ENCODE measurements at places on chromosomes 4 and X. TPM values are rescaled to one million over a fixed set of nuclear protein-coding genes. Genes with fewer than 3 reads are reported as not detected.

Gene TLR10
- total RNA-seq = not detected

Gene GLRB
- 12.6 TPM for total RNA-seq

Gene NDUFA1
- total RNA-seq = 77.5 TPM

Gene GUCY1B1
- total RNA-seq = 20.5 TPM

Gene ASMT
- total RNA-seq = not detected

Gene AFF2
- total RNA-seq = 11.8 TPM

Gene GABRE
- total RNA-seq = 1.0 TPM

Gene DCLK2
- total RNA-seq = 20.0 TPM

DNA sequence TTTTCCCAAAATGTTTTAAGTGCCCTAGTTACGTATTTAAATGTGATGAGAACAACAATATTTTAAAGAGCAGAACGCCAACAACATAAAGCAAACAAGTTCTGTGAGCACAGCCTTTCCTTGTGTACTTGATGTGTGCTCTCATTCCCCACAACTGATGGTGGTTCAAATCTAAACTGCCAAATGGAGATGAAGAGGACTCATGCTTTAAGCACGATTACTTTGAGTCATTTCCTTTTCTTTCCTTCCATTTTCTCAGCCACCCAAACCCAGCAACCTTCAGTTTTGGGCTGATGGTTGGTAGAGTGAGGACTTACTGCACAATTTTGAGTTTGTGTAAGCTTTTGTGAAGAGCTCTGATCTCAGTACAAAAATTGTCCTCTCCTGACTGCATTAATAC, 1.7 kb downstream of the NSD2 start:
- no peak for DNase-seq

DNA sequence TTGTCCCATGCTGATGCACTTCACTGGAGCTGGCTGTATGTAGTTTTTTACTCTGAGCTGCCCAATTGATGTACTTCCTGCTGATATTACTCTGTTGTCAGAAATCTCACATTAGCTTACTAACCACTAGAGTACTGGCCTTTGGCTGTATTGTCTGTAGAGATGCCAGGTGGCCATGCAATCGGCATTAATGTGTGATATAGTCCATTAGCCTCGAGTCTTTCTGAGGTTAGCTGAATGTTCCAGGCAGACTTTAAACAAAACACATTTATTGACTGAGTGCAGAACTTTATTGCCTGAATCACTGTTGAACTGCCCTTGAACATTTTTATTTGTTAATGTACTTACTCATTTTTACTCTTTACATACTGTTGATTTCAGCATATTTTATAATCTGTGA, 335.2 kb downstream of the PCDH10 start:
- no peak for DNase-seq

GRCh38 chr4:10104211-10104990, 12.2 kb downstream of the WDR1 start:
- DNase-seq = no peak

GRCh38 chrX:97401586-97402136, 518.0 kb downstream of the RPA4 start:
- DNase-seq = no peak

DNA sequence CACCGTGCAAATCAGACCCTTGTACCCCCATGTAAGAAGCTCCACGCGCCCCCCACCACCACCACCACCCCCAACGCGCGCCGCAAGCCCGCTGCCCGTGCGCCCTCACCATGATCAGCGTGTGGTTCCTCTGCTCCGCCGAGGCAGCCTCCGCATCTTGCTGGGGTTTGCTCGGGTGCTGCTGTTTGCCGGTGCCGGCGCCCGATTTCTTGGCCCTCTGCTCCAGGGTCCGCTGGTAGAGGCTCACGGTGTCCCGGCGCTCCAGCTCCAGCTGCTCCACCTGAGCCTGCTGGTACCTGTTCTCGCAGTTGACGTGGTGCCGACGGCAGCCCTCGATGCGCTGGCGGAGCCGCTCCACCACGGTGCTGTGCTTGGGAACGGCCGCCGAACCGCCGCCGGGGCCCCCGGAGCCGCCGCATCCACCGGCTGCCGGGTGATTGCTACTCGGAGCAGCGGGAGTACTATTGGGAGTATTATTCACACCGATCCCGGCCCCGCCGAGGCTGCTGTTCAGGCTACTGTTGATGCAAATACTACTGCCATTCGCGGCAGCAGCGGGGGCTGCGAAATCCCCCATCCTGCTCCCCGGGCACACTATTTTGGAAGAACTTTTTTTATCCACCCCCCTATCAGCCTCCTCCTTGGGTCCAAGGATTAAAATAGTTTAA, 1.1 kb downstream of the MAML3 start:
- peak; percentile 88 for DNase-seq

GRCh38 chrX:150849996-150850720, 48.3 kb downstream of the CD99L2 start:
- DNase-seq = no peak

DNA sequence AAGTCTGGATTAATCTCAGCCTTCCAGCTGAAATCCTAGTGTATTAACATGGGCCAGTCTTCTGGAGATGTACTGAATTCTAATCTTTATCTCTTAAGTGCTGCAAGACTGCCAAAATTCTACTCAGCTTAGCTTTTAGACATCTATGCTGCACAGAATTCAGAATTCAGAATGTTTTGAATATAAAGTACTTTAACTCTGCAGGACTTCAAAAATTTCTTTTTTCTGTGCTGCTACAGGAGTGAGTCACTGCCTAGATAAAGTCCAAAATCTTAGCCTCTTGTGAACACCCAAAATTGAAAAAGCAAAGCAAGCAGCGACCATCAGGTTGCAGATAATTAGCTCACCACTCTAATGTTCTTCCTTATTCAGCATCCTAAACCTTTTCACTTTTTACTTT, 1092.6 kb upstream of the PCDH10 start:
- no peak for DNase-seq

GRCh38 chr4:24794916-24795665, at the start of gene SOD3:
SOD3 (plus strand) TSS chr4:24795573; CDS start chr4:24799522, 3,949 bp downstream.
- no peak for DNase-seq

DNA sequence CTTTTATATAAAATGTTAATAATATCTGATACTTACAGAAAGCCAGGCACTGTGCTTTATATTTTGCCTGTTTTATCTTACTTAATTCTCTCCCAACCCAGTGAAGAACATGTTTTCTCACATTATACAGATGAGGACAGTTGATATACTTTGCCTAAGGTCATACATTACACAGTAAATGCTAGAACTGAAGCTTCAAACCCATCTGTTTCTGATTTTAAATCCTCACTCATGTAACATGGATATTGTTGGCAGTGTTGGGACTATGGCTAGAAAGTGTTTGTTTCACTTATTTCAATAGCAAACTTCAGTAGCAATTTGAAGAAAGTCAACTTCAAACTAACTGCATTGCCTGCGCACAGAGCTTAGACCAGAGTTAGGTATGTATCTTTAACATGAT, 57.4 kb downstream of the RAPGEF2 start:
- DNase-seq = no peak

- DNase-seq = no peak
Measured at GRCh38 chrX:148556498-148556897, 56.1 kb downstream of the AFF2 start.

DNA sequence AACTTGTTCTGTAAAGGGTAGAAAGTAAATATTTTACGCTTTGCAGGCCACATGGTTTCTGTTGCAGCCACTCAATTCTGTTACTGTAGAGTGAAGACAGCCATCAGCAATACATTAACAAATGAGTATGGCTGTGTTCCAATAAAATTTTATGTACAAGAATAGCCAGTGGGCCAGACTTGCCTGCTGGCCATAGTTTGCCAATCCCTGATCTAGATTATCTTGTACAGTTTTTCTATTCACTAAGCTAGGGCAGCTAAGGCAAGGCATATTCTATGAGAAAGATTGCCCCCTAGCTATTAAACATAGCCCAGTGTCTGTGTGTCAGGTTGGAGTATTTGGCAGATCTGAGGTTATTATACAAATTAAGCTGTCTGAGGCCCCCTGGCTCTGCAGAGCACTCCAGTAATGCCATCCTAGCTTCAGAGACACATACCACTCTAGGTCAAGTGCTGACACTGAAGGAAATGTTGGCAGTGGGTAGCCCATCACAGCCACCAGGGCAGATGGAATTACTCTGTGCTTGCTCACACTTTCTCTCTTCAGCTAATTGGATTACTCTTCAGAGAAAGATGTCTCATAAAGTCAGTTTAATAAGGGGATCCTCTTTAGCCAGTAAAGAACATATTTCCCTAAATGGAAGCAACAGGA, 40.7 kb downstream of the MTTP start:
- no peak for DNase-seq

GRCh38 chrX:136879001-136879687, 1.4 kb downstream of the RBMX start:
- DNase-seq = no peak

GRCh38 chrX:107851215-107851614, 25.5 kb downstream of the MID2 start:
- no peak for DNase-seq

GRCh38 chr4:71262161-71262560, 76.7 kb upstream of the SLC4A4 start:
- DNase-seq = no peak

- no peak for DNase-seq
Measured at GRCh38 chr4:120688791-120689190, 233.7 kb downstream of the PRDM5 start.

DNA sequence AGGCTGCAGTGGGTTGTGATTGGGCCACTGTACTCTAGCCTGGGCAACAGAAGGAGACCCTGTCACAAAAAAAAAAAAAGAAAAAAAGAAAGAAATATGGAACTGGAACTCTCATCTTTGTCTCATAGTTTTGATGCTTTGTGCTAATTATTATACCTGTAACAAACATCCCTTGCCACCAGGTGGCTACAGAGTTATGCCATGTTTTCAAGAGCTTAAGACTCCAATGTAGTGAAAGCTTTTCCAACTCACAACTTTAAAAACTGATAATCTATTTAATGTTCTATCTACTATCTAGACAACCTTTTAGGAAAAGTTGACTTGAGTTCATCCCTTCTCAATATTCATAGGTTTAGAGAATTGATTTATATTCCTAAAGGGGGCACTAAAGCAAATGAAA, 42.4 kb downstream of the HTR2C start:
- no peak for DNase-seq

- no peak for DNase-seq
Measured at GRCh38 chrX:69496183-69496582, 7.9 kb upstream of the NALF2 start.

- DNase-seq = peak; percentile 74
Measured at GRCh38 chr4:3715061-3715854, 50.9 kb upstream of the ADRA2C start.

- DNase-seq = no peak
Measured at GRCh38 chr4:147780137-147780777, 48.4 kb downstream of the ARHGAP10 start.

GRCh38 chrX:133966199-133966598, 19.2 kb downstream of the GPC3 start:
- DNase-seq = no peak

- DNase-seq = no peak
Measured at GRCh38 chrX:41009850-41010846, 75.1 kb upstream of the USP9X start.

DNA sequence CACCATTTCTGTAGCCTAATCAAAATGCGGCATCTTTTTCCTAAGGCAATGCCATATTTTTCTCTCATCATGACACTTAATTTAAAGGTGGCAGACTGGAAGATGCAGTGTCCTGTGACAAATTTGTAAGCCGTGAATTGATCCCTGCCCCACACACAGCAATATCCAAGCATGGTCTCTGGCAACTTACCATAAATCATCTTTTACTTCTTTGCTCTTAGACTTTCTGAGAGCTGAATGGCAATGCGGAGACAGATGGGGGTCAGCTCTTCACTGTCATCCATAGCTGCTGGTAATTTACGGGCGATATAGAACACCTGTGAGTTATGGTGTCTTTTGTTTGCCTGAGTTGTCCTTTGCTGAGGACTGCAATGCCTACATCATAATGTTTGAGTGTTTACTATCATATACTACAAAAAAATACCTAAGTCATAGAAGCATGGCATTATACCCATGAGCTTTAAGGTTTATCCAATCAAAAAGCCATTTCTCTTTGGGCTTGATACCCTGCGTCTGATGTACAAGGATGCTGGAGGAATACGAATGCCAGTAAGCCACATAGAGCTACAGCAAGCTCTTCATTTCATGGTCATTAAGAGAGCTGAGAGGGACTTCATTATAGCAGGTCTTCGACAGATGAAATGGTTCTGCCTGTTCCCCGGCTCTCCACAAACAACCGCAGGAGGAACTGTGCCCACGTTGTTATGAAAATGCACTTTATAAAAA, 148.1 kb downstream of the TRIML1 start:
- DNase-seq = no peak

DNA sequence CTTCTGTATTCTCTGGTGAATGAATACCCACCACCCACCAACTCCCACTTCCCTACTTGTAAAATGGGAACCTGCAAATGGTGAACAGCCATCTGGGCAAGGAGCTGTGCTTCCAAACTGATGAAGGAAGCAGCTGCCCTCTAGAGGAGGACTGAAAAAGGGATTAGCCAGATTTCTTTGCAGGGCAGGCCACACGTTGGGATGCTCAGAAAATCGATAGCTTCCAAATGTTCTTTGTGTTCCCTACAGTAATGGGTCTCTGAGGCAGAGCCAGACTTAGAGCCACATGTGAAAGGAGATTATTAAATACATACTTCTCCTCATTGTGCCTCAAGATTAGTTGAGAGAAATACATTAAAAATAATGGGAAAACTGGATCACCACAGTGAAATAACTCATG, 39.3 kb upstream of the LPAR4 start:
- no peak for DNase-seq

DNA sequence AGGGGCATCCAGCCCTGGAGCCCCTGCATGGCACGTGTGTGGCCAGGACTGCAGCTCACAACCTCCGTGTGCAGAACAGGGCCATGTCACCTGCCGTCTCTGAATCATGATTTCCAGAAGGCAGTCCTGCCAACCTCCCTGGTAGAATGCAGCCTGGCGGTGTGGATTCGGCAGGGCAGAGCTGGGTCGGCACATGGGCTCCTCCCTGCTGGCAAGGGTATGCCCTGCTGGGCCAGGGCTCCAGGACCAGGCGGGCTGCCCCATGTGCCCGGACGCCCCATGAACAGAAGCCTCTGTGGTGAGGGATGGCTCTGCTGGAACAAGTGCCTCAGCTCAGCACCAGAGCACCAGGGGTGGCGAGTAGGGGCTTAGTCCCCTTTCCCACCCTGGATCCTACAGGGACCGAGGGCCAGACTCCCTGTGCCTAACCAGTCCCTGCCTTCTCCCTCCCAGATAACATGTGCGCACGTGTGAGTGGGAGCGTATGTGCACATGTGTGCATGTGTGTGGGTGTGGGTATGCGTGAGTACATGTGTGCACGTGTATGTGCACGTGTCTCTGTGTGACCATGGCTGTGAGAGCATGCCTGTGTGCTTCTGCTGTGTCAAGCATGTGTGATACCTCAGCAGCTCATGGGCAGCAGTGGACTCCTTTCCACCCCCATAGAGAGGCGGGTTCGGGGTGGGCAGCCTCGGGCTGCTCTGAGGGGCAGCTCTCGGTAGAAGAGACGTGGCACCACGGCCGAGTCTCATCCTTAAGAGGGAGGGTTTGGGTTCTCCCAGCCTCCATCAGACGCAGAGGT, 10.3 kb upstream of the MXD4 start:
- DNase-seq = no peak

GRCh38 chr4:65202853-65203236, 467.4 kb downstream of the EPHA5 start:
- DNase-seq = no peak
